ENCODE measurements at places on chromosomes 16 and 17.

GRCh38 chr16:57084996-57085395, 7.4 kb upstream of the CPNE2 start:
- DNase-seq, result no peak

- DNase-seq, result no peak
These were observed 82.4 kb upstream of the COX10 start for GRCh38 chr17:13986855-13987254.

DNA sequence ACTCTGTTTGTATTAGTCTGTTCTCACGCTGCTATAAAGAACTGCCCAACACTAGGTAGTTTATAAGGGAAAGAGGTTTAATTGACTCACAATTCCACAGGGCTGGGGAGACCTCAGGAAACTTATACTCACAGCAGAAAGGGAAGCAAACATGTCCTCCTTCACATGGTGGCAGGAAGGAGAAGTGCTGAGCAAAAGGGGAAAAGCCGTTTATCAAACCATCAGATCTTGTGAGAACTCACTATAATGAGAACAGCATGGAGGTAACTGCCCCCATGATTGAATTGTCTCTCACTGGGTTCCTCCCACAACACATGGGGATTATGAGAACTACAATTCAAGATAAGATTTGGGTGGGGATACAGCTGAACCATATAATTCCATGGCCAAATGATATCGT, 30.9 kb downstream of the ABCC1 start:
- no peak for DNase-seq

DNA sequence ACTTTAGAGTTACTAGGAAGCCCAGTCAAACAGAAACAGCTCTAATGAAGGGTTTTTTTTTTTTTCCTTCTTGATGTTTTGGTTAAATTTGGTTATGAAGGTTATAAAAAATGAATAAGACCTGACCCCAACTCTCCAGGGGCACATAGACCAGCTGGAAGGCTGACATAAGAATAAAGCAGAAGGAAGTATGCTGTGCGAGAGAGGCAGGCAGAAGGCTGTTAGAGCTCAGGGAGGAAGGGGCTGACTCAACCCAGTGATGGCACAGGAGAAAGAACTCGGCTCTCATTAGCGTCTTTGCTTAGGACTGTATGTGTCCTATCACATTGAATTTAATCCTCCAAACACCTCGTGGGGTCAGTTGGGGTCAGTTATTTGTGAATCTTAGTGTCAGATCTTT, 474.6 kb downstream of the PMP22 start:
- DNase-seq, result no peak

- no peak for DNase-seq
These were observed 62.7 kb downstream of the KNOP1 start for GRCh38 chr16:19655242-19655777.

GRCh38 chr17:69760562-69760961, 314.5 kb upstream of the KCNJ16 start:
- no peak for DNase-seq

- DNase-seq, result no peak
These were observed 79.7 kb upstream of the NOL11 start for GRCh38 chr17:67637901-67638641.

DNA sequence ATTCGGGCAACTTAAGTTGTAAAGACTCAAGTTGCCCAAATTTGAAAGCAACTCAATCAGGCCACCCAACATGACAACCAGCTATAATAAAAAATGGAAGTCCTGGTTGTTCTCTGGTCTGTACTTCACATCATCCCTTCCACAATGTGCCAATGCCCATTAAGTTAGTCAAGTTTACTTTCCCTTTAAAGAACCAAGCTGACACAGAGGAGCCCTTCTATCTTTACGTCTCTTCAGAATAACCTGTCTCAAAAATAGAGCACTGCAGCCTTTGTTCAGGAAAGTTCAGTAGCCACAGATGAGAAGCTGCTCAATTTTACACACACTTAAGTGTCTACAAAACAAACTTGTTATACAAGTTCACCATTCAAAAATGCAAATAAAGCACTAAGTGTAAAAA, 75.1 kb upstream of the C17orf78 start:
- no peak for DNase-seq

- no peak for DNase-seq
These were observed 19.6 kb downstream of the AKAP10 start for GRCh38 chr17:19958023-19958422.

DNA sequence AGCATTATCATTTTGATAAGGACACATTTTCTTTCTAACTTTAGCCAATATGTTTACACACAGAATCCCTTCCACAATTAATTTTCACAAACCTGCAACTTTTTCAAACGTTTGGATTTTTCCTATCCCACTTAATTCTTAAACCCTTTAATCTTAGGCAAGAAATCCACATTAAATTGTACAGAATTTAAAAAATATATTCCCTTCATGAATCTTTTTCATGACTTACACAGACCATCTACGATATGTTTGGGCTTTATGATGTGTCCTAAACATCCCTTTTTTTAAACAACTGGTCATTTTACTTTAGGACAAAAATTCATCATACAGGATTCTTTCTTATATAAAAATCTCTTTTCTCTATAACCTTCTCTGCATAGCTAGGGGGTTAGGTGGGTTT, 241.5 kb upstream of the CNTNAP4 start:
- DNase-seq, result no peak

DNA sequence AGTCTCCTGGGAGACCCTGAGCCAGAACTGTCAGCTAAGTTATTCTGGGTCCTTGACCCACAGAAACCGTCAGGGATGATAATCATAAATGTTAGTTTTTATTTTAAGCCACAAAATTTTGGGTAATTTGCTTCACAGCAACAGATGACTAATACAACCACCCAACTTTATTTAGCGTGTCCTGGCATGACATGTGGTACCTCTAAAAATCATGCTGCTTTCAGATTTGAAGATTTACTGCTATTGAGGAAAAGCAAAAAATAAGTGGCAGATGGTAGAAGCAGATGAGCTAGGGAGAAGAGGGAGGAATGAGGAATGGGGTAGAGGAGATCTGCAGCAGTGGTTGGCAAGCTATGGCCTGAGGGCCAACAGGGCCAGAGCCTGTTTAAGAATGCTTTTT, 90.4 kb downstream of the TMEM100 start:
- no peak for DNase-seq

- no peak for DNase-seq
These were observed 14.8 kb upstream of the CETP start for GRCh38 chr16:56946767-56947603.

DNA sequence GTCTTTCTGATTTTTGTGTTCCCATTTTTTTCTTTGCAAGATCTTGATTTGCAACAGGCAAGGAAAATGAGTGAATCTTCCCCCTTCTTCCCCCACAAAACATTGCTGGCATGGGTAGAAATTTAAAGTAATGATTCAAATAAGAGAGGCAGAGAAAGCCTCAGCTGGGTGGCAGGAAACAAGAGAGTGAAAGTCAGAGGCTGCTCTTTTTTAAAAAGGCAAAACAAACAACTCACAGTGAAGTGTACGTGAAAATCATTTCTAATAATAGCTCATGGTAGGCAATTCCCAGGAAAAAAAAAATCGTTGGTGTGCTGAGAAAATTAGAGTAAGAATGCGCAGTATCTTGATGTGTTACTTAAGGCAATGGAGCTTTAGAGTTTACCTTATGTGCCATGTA, 229.5 kb downstream of the FTO start:
- DNase-seq, result no peak

- no peak for DNase-seq
These were observed 55.7 kb downstream of the SCNN1B start for GRCh38 chr16:23357761-23358290.
